GM13977 (cell line): ENCODE measurements at places on chromosomes 12 and 14.
A peak's percentile ranks its signal among the peaks of the same experiment; 100 is the strongest.

- DNase-seq = peak; percentile 86
These were observed 920 bp downstream of the CDK17 start for GRCh38 chr12:96399120-96399918.

DNA sequence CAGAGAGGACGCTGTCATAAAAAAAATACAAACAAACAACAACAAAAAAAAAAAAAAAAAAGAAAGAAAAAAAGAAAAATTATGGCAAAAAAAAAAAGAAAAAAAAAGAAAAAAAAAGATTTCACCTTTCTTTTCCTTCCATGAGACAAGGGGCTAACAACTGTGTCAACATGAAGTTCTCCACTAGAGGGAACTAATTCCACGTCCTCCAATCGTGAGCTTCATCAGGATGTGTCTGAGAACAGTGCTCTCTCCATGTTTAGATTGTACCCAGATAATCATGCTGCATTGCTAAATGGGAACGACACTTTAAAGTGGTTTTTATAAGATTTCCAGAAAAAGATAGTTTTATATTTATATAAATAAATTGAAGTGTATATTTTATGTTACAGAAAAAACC, 96.2 kb upstream of the PTPRB start:
- peak; percentile 57 for DNase-seq

- no peak for DNase-seq
These were observed 29.2 kb upstream of the DCN start for GRCh38 chr12:91211866-91212265.

GRCh38 chr12:501722-502447, 42.1 kb downstream of the B4GALNT3 start:
- no peak for DNase-seq

DNA sequence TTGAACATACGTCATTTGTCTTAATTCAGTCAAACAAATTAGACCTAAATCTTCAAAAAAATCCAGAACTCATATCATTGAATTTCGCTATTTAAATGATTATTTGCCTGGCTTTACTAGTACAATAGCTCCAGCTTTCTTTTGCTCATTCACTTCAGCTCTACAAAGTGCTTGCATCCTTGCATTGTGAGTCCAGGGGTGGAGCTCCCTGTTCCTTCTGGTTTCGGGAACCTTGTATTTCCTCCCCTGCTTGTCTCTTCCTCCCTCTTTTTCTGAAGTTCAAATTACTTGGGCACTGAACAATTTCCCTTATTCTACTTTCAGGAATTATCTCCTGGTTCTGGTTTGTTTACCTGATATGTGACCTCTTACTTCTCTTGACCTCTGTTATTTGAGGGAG, 58.1 kb upstream of the KITLG start:
- no peak for DNase-seq

DNA sequence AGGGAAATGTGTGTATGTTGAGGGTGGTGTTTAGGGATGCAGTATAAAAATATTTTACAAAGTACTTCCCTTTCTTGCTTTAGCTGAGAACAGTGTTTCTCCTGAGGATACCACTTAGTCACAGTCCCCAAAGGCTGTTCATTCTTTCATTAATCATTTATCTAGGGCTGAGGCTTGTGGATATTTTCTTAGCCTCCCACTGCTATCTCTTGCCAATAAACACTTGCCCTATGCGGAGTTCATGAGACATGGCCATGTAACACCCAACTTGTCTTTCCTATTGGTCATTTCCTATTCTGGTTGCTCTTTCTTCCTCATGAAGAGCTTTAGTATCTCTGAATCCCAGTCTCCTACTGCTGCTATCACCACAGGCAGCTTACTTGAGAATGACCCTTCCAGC, 75.1 kb downstream of the ETNK1 start:
- no peak for DNase-seq

GRCh38 chr12:102885043-102885932, 31.8 kb downstream of the PAH start:
- no peak for DNase-seq

GRCh38 chr12:60209521-60209920, 613.7 kb downstream of the SLC16A7 start:
- no peak for DNase-seq

DNA sequence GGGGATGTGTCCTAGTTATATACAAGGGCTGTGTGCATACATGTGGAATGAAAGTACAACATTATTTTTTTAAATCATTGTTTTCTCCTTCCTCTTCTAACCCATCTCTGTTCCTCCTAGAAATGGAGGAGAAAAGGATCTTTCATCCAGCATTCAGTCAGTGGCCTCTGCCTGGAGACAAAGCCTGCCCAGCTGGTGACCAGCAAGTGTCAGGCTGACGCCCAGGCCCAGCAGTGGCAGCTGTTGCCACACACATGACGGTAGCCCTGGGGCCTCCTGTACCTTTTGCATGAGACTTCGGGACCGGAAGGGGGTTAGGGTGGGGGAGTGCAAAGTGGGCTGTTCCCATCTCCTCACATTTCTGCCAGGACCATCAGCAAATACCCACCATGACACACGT, 46.2 kb downstream of the ERH start:
- no peak for DNase-seq

DNA sequence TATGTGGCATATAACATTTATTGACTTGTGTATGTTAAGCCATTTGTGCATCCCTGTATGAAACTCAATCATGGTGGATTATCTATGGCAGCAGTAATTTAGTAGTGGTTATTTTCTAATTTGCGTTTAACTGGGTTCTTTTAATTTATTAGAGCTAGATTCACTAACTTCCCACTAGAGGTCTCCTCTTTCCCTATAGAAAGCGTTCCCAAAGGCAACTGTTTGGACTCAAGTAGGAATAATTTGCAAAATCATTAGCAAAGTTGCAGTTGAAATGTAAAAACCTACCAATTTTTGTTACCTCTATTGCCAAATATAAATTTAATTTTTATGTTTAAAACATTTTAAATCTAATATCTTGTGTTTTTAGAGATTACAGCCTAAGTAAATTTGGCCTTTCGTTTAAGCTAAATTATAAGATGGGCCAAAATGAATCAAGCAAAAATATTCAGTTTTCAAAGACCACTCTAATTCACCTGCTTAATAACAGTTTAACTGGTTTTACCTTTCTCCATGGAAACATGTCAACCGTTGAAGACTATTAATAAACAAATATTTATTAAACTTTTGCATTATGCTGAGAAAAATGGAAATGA, 6.0 kb downstream of the DMAC2L start:
- DNase-seq = no peak

- no peak for DNase-seq
These were observed 2.1 kb downstream of the PMEL start for GRCh38 chr12:55963760-55964159.

DNA sequence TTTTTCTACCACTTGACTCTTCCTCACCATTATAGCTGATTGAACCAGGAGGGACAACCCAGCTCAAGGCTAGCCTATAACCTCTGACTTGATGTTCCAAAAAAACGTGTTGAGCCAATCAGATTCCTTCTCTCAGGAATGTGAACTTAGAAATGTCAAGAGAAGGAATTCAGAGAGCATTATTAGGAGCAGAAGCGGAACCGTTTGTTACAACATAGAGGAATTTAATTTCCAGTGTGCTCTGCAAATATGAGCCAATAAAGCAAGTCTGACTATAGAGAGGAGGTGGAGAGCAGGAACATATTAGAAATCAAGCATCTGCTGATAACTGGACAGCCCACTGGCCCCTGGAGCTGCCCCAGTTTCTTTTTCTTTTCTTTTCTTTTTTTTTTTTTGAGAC, 15.3 kb upstream of the PELI2 start:
- DNase-seq = no peak
